ENCODE measurements at places on chromosomes 1 and 21.

- no peak for DNase-seq
Observed at GRCh38 chr1:46487818-46488218, 1.8 kb upstream of the DMBX1 start.

GRCh38 chr1:169044296-169044695, 62.2 kb upstream of the ATP1B1 start:
- no peak for DNase-seq

DNA sequence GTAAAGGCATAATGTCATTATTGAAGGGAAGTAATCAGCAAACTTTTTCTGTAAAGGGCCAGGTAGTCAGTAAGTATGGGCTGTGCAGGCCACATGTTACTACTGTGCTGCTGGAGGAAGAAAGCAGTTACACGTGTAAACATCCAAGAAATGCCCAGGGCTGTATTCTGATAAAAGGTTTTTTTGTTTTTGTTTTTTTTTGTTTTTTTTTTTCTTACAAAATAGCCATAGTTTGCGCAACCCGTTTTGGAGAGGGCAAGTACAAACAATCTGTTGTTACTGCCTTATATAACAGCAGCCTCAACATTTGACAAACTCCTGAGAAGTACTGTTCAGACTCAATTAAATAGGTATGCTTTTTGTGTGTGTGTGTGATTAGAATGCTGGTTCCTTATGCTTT, 26.7 kb upstream of the MTMR11 start:
- DNase-seq: no peak

DNA sequence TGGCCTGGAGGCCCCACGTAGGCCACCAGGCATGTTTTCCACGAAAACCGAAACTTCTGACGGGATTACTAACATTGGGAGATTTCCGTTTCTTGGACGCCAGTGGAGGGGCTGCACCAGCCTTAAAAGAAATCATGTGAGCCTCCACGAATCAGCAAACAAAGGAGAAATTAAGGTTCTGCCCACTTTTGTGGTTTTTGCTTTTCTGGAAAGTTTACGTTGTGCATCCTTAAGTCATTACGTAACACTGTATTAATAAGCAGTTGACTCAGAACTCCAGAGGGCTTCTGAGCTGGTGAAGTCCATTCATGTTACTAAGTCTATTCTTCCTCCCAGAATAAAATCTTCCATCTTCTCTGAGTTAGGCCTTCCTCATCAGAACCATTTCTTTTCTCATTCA, 168.5 kb downstream of the PSMG1 start:
- DNase-seq: peak; percentile 95

- DNase-seq: no peak
Observed at GRCh38 chr1:203187304-203187685, 791 bp upstream of the CHI3L1 start.

Measured in non-pigmented ciliary epithelial cell (primary cell).